ENCODE measurements at places on chromosomes 7 and 10. TPM values are rescaled to one million over a fixed set of nuclear protein-coding genes. Genes with fewer than 3 reads are reported as not detected.

- H3K27me3 ChIP-seq, result no peaks in the 10 kb centered on the region
- no peaks in the 10 kb centered on the region for H3K36me3 ChIP-seq
- no peak overlapping the region for H3K4me3 ChIP-seq
- no peak for DNase-seq
Measured at GRCh38 chr10:22704942-22705341, 9.4 kb downstream of the PIP4K2A start.

GRCh38 chr7:78985509-78985908 is 468.0 kb downstream of the MAGI2 start:
- no peak overlapping the region for H3K27ac ChIP-seq
- DNase-seq, result no peak
- H3K36me3 ChIP-seq, result no peaks in the 10 kb centered on the region
- no peaks in the 10 kb centered on the region for H3K27me3 ChIP-seq
- H3K4me1 ChIP-seq, result no peaks in the 10 kb centered on the region
- H3K4me3 ChIP-seq, result no peak overlapping the region

ANKRD30A gene
- total RNA-seq, result not detected

FAM25A gene
- total RNA-seq, result not detected

LRIT1 gene
- total RNA-seq, result not detected

SERPINE1 gene
- 1.6 TPM for total RNA-seq

- no peaks in the 10 kb centered on the region for H3K27me3 ChIP-seq
- peak; percentile 5 for DNase-seq
- no peaks in the 10 kb centered on the region for H3K4me1 ChIP-seq
- no peak overlapping the region for H3K27ac ChIP-seq
- no peak overlapping the region for H3K4me3 ChIP-seq
Measured at GRCh38 chr7:48140001-48140681, 31.1 kb upstream of the ABCA13 start.

OR9A2 gene
- 0.18 TPM for total RNA-seq

DNA sequence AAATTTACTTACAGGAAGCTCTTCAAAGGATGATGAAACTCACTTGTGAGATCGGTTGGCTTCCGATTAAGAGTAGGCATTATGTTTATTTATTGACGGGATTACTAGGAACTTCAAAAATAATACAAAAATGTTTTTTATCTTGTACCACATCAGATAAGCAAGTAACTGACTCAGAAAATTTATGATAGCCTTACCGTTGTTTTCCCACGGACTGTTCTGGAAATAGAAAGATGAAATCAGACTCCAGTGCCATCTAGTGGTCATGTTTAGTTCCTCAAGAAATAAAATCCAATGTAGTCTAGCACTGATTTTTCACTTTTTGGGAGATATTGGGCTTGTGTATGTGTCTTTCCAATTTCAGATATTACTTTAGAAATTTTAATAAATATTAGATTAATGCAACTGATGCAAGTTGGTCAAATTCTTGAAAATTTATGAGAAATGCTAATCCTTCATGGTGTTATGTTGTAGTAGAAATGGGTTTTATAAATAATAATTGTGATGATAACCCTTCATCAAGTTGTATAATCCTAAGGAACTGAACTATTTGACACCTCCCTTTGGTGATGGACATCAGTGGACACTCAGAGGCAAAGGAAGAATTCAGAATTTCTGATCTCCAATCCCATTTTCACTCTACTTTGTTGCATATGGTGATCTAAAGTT is 168.8 kb downstream of the TMEM26 start:
- peak; percentile 83 for DNase-seq
- H3K4me3 ChIP-seq, result no peak overlapping the region
- no peak overlapping the region for H3K27ac ChIP-seq

- no peak overlapping the region for H3K4me3 ChIP-seq
- H3K4me1 ChIP-seq, result no peaks in the 10 kb centered on the region
- no peak overlapping the region for H3K27ac ChIP-seq
- H3K27me3 ChIP-seq, result no peaks in the 10 kb centered on the region
- no peak for DNase-seq
Measured at GRCh38 chr7:19242246-19242645, 97.0 kb upstream of the FERD3L start.

DNA sequence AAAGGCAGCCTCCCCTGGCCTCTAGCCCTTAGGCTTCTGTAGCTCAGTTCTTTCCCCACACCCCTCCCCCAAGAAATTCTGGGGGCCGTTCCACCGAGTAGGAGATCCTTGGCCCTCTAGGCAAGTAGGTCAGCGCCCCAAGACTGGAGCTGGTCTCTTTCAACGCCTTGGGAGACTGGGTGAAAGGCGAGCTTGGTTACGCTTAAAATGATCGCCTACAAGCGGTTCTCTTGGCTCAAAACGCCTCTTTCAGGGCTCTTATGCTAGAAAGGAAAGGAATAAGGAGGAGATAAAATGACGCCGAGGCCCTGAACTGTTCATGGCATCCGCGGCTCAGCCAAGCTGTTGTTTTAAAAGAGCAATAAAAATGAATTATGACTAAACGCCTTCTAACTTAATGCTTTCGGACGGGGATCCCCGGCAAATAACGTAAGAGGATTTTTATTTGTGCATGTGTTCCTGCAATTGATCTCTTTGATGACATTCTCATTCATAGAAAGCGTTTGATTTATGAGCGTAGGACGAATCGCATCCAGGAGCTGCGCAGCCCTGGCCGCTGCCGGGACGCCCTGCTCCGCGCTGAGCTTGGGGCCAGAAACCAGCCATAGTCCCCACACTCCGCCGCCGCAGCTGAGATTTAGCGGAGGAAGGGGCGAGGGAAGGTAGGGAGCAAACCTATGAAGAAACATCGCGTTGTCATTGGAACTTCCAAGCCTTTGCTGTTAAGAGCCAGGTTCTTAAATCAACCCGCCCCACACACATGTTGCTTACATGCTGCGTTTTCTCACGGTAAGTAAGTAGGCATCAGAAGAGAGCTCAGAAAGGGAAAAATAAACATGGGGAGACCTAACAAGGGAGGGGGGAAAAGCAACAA is 3.0 kb upstream of the HOXA1 start:
- H3K4me1 ChIP-seq, result peaks cover 28% of the 10 kb centered on the region
- peak overlapping the region; percentile 20 for H3K4me3 ChIP-seq
- peak; percentile 71 for DNase-seq
- H3K27me3 ChIP-seq, result peaks cover 65% of the 10 kb centered on the region

ADD3 gene
- 135 TPM for total RNA-seq

GRCh38 chr7:70654146-70654545 is 477.8 kb upstream of the GALNT17 start:
- DNase-seq, result no peak
- H3K27ac ChIP-seq, result no peak overlapping the region

EPHA1 gene
- total RNA-seq, result not detected

CCDC3 gene
- total RNA-seq, result 10.5 TPM

DNA sequence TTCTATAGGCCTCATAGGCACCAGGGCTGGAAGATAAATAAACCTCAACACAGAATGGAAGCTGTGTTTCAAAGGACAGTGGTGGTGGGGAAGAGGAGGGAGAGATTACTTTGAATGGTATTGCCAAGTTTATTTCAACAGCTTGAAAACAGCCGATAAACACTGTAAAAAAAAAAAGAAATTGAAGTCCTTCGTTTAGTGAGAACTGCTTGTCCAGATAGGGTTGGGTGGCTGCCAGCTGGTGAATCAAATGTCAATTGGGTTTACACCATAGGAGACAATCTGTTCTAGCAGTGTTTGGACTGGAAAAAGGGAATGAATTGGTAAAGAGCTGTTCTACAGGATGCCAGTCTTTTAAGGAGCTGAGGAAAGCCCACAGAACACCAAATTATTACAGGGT is 254.8 kb downstream of the PHF14 start:
- H3K27ac ChIP-seq, result no peak overlapping the region
- H3K4me1 ChIP-seq, result no peaks in the 10 kb centered on the region
- peak; percentile 34 for DNase-seq
- H3K4me3 ChIP-seq, result no peak overlapping the region
- no peaks in the 10 kb centered on the region for H3K27me3 ChIP-seq
- H3K36me3 ChIP-seq, result no peaks in the 10 kb centered on the region

GRCh38 chr10:86533328-86533727 is 11.7 kb upstream of the WAPL start:
- H3K4me3 ChIP-seq, result no peak overlapping the region
- no peak overlapping the region for H3K27ac ChIP-seq
- H3K36me3 ChIP-seq, result no peaks in the 10 kb centered on the region
- H3K4me1 ChIP-seq, result peaks cover 16% of the 10 kb centered on the region
- peak; percentile 55 for DNase-seq

Data from muscle of leg (tissue), 16 donors.